ENCODE measurements at places on chromosomes 7 and 10.
A peak's percentile ranks its signal among the peaks of the same experiment; 100 is the strongest.

- DNase-seq: no peak
These were observed 20.6 kb downstream of the CABCOCO1 start for GRCh38 chr10:61683319-61683718.

DNA sequence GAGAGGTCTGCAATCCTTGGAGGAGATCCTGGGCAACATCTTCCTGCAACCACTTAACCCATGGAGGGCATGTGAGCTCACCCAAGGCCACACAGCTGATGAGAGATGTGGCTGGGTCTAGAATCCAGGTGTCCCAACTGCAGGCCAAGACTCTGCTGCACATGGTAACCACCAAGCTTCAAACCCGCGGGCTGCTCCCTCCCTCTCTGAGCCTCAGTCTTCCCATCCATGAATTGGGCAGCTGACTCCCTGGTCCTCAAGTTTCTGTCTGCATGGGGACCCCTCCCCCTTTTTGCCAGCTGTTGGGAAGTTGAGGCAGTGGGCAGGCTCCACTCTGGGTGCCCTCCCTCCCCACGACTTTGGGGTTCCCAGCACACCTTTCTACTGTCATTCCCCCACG lies 20.9 kb upstream of the INMT start:
- no peak for DNase-seq

- DNase-seq: no peak
These were observed 32.4 kb downstream of the SLIT1 start for GRCh38 chr10:97153270-97153850.

DNA sequence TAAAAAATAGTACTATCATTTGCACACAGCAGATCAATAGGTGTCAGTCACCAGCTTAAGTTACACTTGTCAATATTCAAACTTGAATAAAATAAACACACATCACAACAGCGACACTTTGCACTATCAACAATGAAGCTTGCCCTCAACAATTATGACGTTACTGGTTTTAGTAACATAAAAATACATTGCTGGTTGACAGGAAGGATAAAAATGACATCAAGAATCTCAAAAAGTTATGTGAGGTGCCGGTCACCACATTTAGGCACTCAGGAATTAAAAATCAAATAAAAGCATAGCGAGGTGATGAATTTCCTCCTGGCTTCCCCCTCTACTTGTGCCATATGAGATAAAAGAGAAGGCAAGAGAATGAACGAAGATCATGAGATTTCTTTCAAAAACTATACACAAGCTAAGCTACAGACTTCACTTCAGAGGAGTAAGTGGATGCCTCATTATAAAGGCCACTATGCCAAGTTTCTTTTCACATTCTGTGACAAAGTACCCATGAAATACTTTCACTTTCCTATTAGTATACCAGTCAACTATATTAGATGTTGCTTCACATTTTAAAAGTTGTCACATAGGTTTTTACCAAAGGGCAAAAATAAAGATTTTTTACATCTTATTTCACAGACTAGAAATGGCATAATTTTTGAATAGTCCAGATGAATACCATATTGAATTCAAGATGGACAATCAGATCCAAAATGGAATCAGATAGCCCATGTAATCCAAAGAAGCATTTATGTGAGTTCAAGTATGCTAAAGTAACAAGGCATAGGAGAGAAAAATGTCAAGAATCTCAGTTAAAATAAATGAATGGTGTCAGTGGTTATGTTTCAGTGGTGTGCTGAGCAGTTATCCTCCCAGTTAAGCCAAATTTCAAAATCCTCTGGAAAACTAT lies 3.6 kb downstream of the CCDC71L start:
- DNase-seq: peak; percentile 25

GRCh38 chr7:44961844-44962482 lies 16.9 kb downstream of the MYO1G start:
- no peak for DNase-seq

DNA sequence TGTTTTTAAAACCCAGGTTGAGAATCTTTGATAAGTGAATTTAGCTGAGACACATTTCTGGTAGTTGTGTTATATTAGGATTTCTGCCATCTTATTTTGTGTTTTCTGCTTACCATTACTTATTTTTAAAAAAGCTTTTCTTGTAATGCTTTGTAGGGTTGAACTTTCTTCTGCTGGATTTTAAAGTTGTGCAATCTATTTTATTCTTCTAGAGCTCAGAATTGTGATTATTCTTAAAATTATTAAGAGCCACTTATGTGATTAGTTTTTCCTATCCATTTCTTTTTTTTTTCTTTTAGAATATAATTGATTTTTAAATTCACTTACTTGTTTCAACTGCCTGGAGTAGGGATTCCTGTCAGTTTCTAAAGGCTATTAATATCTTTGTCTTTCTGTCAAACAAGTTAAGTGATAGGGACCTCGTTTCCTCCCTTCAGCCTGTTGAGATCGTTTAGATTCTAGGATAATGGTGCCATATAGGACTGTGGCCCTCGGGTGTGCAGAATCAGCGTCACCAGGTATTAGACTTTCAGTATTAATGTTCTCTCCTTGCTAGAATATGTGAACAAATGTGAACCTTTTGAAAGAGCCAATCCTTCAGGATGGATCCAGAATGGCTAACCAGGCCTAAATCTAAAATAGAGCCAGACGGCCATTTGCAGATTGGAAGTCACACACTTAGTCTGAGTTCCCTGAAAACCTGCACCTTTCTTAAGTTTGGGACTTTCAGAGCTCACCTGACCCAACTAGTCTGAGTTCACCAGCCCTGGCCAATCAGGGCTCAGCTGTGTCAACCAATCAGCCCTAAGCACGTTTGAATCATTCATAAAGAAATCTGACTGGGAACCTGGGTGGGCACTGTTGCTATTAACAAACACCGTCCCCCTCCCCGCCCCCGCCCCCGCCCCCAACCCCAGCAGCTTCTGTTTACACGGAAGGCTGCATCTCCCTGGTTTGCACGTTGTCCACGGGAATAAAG lies 26.2 kb downstream of the CUX1 start:
- DNase-seq: no peak

DNA sequence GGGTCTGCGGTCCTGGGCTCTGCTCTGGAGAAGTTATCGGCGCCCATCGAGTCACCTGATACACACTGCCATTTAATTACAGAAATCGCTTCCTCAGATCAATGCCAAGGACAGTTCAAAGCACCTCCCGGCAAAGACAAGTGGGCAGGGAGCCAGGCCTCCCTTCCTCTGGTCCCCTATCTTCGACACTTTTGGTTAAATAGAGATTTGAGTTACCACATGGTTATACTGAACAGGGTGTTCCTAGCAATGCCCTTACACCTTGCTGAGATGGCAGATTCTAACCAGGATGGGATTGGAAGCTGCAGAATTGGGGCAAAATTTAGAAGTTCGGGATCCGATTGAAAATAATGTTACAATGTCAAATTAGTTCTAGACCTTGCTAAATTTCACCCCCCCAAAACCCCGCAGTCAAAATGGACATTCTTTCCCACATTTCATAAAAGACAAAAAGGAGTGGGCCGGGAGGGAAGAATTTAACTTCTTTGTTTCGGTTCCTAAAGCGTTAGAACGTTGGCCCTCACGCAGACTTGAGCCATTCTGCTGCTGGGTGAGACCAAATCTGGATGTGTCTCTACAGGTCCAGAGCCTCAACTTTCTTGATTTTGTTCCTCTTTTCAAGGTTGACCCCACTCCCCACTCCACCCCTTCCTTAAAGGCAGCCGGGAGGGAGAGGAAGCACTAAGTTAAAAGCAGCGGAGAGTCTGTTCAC lies 2.2 kb upstream of the DLX5 start:
- no peak for DNase-seq

Measured in GM03348 (cell line).